A549 treated with RU486 at 1 μM for 4 hours (cell line): ENCODE measurements at places on chromosomes 2 and 18. TPM values are rescaled to one million over a fixed set of nuclear protein-coding genes. Genes with fewer than 3 reads are reported as not detected.

ABCG8 gene
- not detected in 5 replicates for total RNA-seq

MEX3C gene
- total RNA-seq = 15.9 to 24.5 TPM (median 20.4 TPM) in 5 replicates

MYCN gene
- total RNA-seq = not detected in 5 replicates

TCF23 gene
- total RNA-seq = not detected in 5 replicates

SATB2 gene
- 3.1 to 3.7 TPM (median 3.6 TPM) in 5 replicates for total RNA-seq

IL36B gene
- not detected in 5 replicates for total RNA-seq

LRATD1 gene
- total RNA-seq = 0.06 to 0.07 TPM in 2 of 5 replicates, not detected in the others

FN1 gene
- 153 to 242 TPM (median 177 TPM) in 5 replicates for total RNA-seq

HOXD13 gene
- 0.15 to 0.29 TPM (median 0.16 TPM) in 5 replicates for total RNA-seq

SRD5A2 gene
- 0.02 TPM in 2 of 5 replicates, not detected in the others for total RNA-seq

CNOT11 gene
- 38.6 to 51.0 TPM (median 42.2 TPM) in 5 replicates for total RNA-seq

C1QL2 gene
- 0.07 to 0.15 TPM (median 0.11 TPM) in 4 of 5 replicates, not detected in the other for total RNA-seq

SLC19A3 gene
- 2.3 to 3.2 TPM (median 3.1 TPM) in 5 replicates for total RNA-seq

METTL21A gene
- 24.9 to 33.9 TPM (median 31.5 TPM) in 5 replicates for total RNA-seq

EPB41L3 gene
- 0.10 to 0.44 TPM (median 0.24 TPM) in 5 replicates for total RNA-seq

PRKAG3 gene
- total RNA-seq = not detected in 5 replicates

KCNIP3 gene
- 0.83 to 1.9 TPM (median 1.6 TPM) in 5 replicates for total RNA-seq

DSG1 gene
- total RNA-seq = not detected in 5 replicates

POTEJ gene
- not detected in 5 replicates for total RNA-seq

NOTO gene
- total RNA-seq = 0.09 TPM in 1 of 5 replicates, not detected in the others

CTAGE1 gene
- total RNA-seq = not detected in 5 replicates

UGT1A6 gene
- total RNA-seq = 1.2 to 2.3 TPM (median 1.6 TPM) in 5 replicates

UGT1A4 gene
- 0.05 to 0.10 TPM in 2 of 5 replicates, not detected in the others for total RNA-seq

HSBP1L1 gene
- 12.2 to 13.2 TPM (median 12.7 TPM) in 5 replicates for total RNA-seq

DPYSL5 gene
- total RNA-seq = 3.2 to 8.0 TPM (median 4.0 TPM) in 5 replicates

PIEZO2 gene
- total RNA-seq = 0.50 to 0.71 TPM (median 0.70 TPM) in 5 replicates

SULT1C2 gene
- total RNA-seq = 0.29 to 0.83 TPM (median 0.59 TPM) in 5 replicates

MGAT4A gene
- total RNA-seq = 0.85 to 1.6 TPM (median 1.4 TPM) in 5 replicates

ST8SIA3 gene
- total RNA-seq = not detected in 5 replicates

ZSWIM2 gene
- not detected in 5 replicates for total RNA-seq

KIAA2012 gene
- not detected in 5 replicates for total RNA-seq

FSHR gene
- 0.07 TPM in 1 of 5 replicates, not detected in the others for total RNA-seq

MPP4 gene
- total RNA-seq = 0.23 TPM in 1 of 5 replicates, not detected in the others

CROCC2 gene
- not detected in 5 replicates for total RNA-seq

KCNJ3 gene
- not detected in 5 replicates for total RNA-seq

IL36G gene
- total RNA-seq = not detected in 5 replicates

EIF2B4 gene
- total RNA-seq = 52.9 to 65.7 TPM (median 58.5 TPM) in 5 replicates

MC4R gene
- total RNA-seq = not detected in 5 replicates

SERPINB12 gene
- not detected in 5 replicates for total RNA-seq

ASPRV1 gene
- 0.17 to 0.29 TPM (median 0.23 TPM) in 5 replicates for total RNA-seq

VWC2L gene
- not detected in 5 replicates for total RNA-seq

CAMKMT gene
- total RNA-seq = 5.3 to 7.2 TPM (median 5.9 TPM) in 5 replicates

GAL3ST2 gene
- 0.10 to 0.36 TPM (median 0.23 TPM) in 4 of 5 replicates, not detected in the other for total RNA-seq
